ENCODE measurements at places on chromosomes 2 and 18. TPM values are rescaled to one million over a fixed set of nuclear protein-coding genes. Genes with fewer than 3 reads are reported as not detected.

GRCh38 chr2:11695576-11695975, 25.6 kb upstream of the NTSR2 start:
- ATAC-seq = no peak

DNA sequence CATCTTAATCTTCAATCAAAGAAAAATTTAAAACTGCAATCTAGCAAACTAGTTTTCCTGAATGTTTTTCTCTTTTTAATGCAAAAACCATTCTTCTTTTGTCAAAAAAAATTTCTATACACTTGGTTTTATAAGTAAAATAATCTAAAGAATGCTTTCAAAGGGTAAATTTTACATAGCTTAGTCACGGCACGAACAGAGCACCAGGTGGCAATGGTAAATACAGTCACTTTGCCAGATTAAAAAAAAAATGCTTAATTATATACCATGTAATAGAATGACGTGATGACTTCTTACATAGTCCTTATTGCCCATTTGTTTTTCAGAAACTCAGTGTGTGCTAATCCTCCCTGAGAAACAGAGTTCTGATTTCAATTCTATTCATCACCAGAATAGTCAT, 10.4 kb downstream of the FEZ2 start:
- no peak for ATAC-seq

GRCh38 chr2:56239437-56239836, 55.6 kb downstream of the CCDC85A start:
- no peak for ATAC-seq

SMYD5 gene
- 21.3 TPM for total RNA-seq

GRCh38 chr2:125227843-125228392, 1202.8 kb downstream of the CNTNAP5 start:
- no peak for ATAC-seq

SATB2 gene
- total RNA-seq = 14.9 TPM

SOCS6 gene
- total RNA-seq = 13.6 TPM
